ENCODE measurements at places on chromosomes 16 and 17. TPM values are rescaled to one million over a fixed set of nuclear protein-coding genes. Genes with fewer than 3 reads are reported as not detected.

The CIAPIN1 gene
- 37.7 TPM for total RNA-seq

The ZSCAN32 gene
- 20.5 TPM for total RNA-seq

DNA sequence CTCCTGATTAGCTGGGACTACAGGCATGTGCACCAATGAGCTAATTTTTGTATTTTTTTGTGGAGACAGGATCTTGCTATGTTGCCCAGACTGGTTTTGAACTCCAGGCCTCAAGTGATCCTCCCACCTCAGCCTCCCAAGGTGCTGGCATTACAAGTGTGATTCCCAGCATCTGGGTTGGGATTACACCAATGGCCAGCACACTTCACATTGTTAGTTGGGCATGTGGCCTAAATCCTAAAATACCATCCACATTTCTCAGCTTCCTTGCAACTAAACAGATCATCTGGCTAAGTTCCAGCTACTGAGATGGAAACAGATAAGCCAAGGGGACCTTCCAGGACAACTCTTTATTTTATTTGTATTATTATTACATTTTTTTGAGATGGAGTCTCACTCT lies 9.9 kb downstream of the RABEP2 start:
- peaks cover 13% of the 10 kb centered on the region for H3K36me3 ChIP-seq
- H3K27me3 ChIP-seq: no peaks in the 10 kb centered on the region
- no peak for DNase-seq
- peaks cover 3% of the 10 kb centered on the region for H3K4me1 ChIP-seq

- H3K4me1 ChIP-seq: peaks cover 56% of the 10 kb centered on the region
- DNase-seq: no peak
- H3K27ac ChIP-seq: peak overlapping the region; percentile 86
Measured at GRCh38 chr17:68456339-68457167, 743 bp downstream of the WIPI1 start.

- peak overlapping the region; percentile 92 for H3K27ac ChIP-seq
- H3K4me1 ChIP-seq: peaks cover 64% of the 10 kb centered on the region
- peaks cover 32% of the 10 kb centered on the region for H3K27me3 ChIP-seq
- peak overlapping the region; percentile 74 for H3K4me3 ChIP-seq
- H3K36me3 ChIP-seq: no peaks in the 10 kb centered on the region
Measured at GRCh38 chr16:79272141-79272577, 328.4 kb downstream of the MAF start.

- H3K27me3 ChIP-seq: no peaks in the 10 kb centered on the region
- DNase-seq: no peak
- H3K4me1 ChIP-seq: peaks cover 16% of the 10 kb centered on the region
- no peaks in the 10 kb centered on the region for H3K36me3 ChIP-seq
Measured at GRCh38 chr16:2713523-2713922, 6.5 kb downstream of the PRSS27 start.

DNA sequence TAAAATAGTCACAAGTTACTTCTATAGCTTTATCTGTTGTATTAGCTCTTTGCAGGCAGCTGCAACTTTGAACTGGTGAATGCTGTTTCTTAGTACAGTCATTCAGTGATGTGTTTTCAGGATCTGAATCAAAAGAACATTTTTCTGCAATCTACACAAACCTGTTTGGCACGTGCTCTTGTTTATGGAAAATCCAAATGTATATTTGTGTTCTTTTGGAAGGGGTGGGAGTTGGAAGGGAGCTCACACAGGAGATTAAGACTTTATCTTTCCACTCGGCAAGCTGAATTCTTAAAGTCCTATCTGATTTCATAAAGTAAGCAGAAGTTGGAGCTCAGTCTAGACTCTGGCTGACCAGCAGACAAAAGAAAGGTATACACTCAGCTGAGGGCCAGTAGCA lies 300.2 kb downstream of the MAP2K6 start:
- DNase-seq: no peak
- no peaks in the 10 kb centered on the region for H3K36me3 ChIP-seq
- H3K4me3 ChIP-seq: no peak overlapping the region
- no peaks in the 10 kb centered on the region for H3K4me1 ChIP-seq
- H3K27me3 ChIP-seq: peaks cover 2% of the 10 kb centered on the region

DNA sequence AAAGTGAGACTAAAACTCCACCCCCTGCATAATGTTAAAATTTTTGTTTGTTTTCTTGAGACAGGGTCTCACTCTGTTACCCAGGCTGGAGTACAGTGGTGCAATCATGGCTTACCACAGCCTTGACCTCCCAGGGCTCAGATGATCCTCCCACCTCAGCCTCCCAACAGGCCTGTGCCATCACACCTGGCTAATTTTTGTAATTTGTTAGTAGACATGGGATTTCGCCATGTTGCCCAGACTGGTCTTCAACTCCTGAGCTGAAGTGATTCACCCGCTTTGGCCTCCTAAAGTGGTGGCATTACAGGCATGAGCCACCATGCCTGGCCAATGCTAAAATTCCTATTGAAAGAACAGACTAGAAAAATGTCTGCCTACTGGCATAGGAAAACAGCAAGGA lies 103.8 kb downstream of the TRIM37 start:
- H3K36me3 ChIP-seq: peaks cover 7% of the 10 kb centered on the region
- DNase-seq: no peak
- H3K4me3 ChIP-seq: no peak overlapping the region
- H3K4me1 ChIP-seq: peaks cover 18% of the 10 kb centered on the region
- H3K27ac ChIP-seq: peak overlapping the region; percentile 60
- no peaks in the 10 kb centered on the region for H3K27me3 ChIP-seq

- H3K36me3 ChIP-seq: no peaks in the 10 kb centered on the region
- DNase-seq: no peak
- H3K4me3 ChIP-seq: peak overlapping the region; percentile 20
- H3K27me3 ChIP-seq: peaks cover 16% of the 10 kb centered on the region
- H3K4me1 ChIP-seq: peaks cover 6% of the 10 kb centered on the region
Measured at GRCh38 chr16:88170528-88170991, 212.2 kb upstream of the ZNF469 start.

GRCh38 chr16:47779201-47780016 lies 318.3 kb downstream of the PHKB start:
- H3K27me3 ChIP-seq: peaks cover 11% of the 10 kb centered on the region
- peak overlapping the region; percentile 90 for H3K27ac ChIP-seq
- DNase-seq: peak; percentile 55
- H3K4me3 ChIP-seq: peak overlapping the region; percentile 85

DNA sequence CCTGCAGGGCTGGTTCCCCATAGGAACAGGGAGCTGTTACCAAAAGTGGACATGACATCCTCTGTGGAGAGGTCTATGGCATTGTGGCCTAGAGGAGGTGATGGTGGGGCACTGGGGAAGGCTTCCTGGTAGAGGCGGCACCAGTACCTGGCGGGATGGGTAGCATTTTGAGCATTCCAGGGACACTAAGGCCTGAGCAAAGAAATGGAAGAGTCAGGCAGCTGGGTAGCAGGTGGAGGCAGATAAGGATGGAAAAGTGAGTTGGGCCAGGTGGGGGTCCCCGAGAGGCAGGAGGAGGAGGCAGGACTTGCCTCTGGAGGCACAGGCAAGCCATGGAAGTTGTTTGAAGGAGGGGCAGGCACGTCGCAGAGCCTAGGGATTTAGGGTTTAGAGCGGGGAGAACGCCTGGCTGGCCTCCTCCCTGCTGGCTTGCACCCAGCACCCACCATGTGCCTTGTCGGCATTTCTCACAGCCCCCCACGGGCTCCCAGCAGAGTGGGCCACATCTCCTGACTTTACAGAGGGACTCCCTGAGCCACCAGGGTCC lies 5.1 kb upstream of the ADCY7 start:
- H3K36me3 ChIP-seq: peaks cover 3% of the 10 kb centered on the region
- H3K4me1 ChIP-seq: peaks cover 48% of the 10 kb centered on the region
- no peak overlapping the region for H3K27ac ChIP-seq
- H3K27me3 ChIP-seq: peaks cover 16% of the 10 kb centered on the region

- peaks cover 48% of the 10 kb centered on the region for H3K4me1 ChIP-seq
- peak overlapping the region; percentile 44 for H3K27ac ChIP-seq
- peak overlapping the region; percentile 44 for H3K4me3 ChIP-seq
- H3K27me3 ChIP-seq: no peaks in the 10 kb centered on the region
- H3K36me3 ChIP-seq: peaks cover 1% of the 10 kb centered on the region
Measured at GRCh38 chr16:3461151-3461550, 17.7 kb downstream of the NAA60 start.

GRCh38 chr17:28954886-28955285 lies 3.6 kb upstream of the PHF12 start:
- no peak for DNase-seq
- peaks cover 2% of the 10 kb centered on the region for H3K36me3 ChIP-seq
- no peak overlapping the region for H3K27ac ChIP-seq
- H3K4me1 ChIP-seq: peaks cover 4% of the 10 kb centered on the region
- H3K27me3 ChIP-seq: no peaks in the 10 kb centered on the region

GRCh38 chr17:34318474-34318873 lies 761 bp upstream of the CCL8 start:
- H3K4me3 ChIP-seq: no peak overlapping the region
- no peak for DNase-seq
- H3K27ac ChIP-seq: no peak overlapping the region
- peaks cover 29% of the 10 kb centered on the region for H3K27me3 ChIP-seq

GRCh38 chr16:66435896-66436295 lies 8.8 kb downstream of the BEAN1 start:
- no peak for DNase-seq
- no peak overlapping the region for H3K4me3 ChIP-seq
- H3K27me3 ChIP-seq: peaks cover 31% of the 10 kb centered on the region
- no peaks in the 10 kb centered on the region for H3K4me1 ChIP-seq
- no peak overlapping the region for H3K27ac ChIP-seq

- H3K36me3 ChIP-seq: peaks cover 2% of the 10 kb centered on the region
- peaks cover 10% of the 10 kb centered on the region for H3K27me3 ChIP-seq
- H3K4me1 ChIP-seq: no peaks in the 10 kb centered on the region
- DNase-seq: no peak
Measured at GRCh38 chr16:4591191-4591590, 23.5 kb downstream of the UBALD1 start.

DNA sequence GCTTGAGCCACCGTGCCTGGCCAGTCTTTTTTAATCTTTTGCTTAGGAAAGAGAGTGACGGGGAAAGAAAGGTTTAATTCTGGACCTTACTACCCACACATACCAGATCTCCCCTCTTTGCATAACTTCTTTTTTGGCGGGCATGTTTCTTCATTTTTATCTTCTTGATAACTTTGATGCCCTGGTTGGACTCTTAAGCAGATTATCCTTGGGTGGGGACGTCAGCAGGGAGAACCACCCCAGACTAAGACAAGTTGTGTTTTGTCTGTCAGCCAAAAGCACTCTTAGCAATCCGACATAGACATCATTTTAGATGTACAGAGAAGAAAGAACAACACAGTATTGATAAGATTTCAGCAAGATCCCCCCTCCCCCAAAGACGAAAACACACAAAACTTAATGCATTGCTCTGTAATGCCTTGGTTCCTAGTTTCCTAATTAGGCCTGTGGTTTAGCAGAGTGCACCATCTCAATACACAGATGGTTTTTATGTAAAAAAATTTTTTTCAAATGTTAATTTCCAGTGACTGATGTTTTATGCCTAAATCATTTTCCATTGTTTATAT lies 99.9 kb downstream of the MSI2 start:
- H3K36me3 ChIP-seq: peaks cover 15% of the 10 kb centered on the region
- H3K27me3 ChIP-seq: no peaks in the 10 kb centered on the region
- DNase-seq: no peak
- H3K4me3 ChIP-seq: peak overlapping the region; percentile 43

DNA sequence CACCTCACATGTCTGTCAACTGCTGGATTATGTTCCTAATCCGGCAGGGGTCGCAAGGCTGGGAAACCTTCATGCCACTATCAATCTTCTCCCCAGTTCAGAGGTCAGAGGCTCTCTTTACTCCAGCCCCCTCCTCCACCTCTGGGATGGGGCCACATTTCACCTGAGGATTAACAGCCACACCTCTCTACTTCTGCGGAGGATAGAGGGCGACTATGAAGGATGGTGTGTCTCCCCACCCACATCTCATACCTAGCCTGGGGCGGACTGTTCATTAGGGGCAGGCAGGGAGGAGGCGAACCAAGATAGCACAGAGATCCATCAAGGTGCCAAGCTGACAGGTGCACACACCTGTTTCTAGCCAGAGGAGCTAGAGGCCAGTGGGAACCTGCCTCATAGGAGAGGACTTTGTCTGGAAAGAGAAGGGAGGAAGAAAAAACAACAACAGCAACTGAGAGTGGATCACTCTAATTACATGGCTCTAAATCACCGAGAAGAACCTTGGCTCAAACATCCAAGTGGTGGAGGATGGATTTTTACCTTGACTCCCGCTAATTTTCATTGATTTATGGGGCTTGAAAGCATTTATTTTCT lies 41.9 kb upstream of the SKAP1 start:
- H3K36me3 ChIP-seq: no peaks in the 10 kb centered on the region
- H3K27ac ChIP-seq: no peak overlapping the region
- no peak for DNase-seq
- peaks cover 10% of the 10 kb centered on the region for H3K27me3 ChIP-seq

- no peaks in the 10 kb centered on the region for H3K4me1 ChIP-seq
- H3K4me3 ChIP-seq: no peak overlapping the region
- H3K27ac ChIP-seq: no peak overlapping the region
- H3K27me3 ChIP-seq: no peaks in the 10 kb centered on the region
Measured at GRCh38 chr16:50944436-50944835, 202.6 kb downstream of the CYLD start.

DNA sequence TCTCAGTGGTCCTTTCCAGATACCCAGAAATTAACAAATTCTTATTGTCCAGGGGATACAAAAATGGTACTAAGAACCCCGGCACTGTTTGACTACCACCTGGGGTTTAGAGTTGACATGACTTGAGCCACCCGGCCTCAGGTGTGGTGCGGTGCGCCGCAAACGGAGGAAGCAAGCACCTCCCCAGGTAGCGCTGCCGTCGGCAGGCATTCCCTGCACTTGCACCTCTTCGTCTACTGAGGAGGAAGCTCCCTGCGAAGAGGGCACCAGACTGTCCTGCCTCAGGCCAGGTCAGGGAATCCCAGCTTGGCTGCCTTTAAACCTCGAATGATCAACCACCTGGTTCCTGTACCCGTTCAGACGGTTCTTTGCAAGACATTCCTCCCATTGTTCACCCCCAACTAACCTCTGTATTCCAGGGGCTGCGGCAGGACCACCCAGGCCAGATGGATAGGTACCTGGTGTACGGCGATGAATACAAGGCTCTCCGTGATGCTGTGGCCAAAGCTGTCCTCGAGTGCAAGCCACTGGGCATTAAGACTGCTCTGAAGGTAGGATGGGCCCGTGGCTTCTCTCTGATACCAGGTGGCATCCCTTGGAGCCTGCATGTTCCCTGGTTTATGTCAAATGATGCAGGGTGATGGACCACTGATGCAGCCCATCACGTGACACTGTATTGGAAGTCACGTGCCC lies 40.8 kb upstream of the ENDOV start:
- no peak for DNase-seq
- no peaks in the 10 kb centered on the region for H3K27me3 ChIP-seq
- no peak overlapping the region for H3K27ac ChIP-seq
- peaks cover 2% of the 10 kb centered on the region for H3K4me1 ChIP-seq

- H3K36me3 ChIP-seq: no peaks in the 10 kb centered on the region
- DNase-seq: no peak
- no peak overlapping the region for H3K27ac ChIP-seq
- H3K4me1 ChIP-seq: no peaks in the 10 kb centered on the region
- H3K4me3 ChIP-seq: no peak overlapping the region
Measured at GRCh38 chr16:81910366-81910885, 100.8 kb downstream of the SDR42E1 start.
